Fibroblast of skin of left biceps (primary cell): ENCODE measurements at places on chromosomes 3 and 15.
A peak's percentile ranks its signal among the peaks of the same experiment; 100 is the strongest.

DNA sequence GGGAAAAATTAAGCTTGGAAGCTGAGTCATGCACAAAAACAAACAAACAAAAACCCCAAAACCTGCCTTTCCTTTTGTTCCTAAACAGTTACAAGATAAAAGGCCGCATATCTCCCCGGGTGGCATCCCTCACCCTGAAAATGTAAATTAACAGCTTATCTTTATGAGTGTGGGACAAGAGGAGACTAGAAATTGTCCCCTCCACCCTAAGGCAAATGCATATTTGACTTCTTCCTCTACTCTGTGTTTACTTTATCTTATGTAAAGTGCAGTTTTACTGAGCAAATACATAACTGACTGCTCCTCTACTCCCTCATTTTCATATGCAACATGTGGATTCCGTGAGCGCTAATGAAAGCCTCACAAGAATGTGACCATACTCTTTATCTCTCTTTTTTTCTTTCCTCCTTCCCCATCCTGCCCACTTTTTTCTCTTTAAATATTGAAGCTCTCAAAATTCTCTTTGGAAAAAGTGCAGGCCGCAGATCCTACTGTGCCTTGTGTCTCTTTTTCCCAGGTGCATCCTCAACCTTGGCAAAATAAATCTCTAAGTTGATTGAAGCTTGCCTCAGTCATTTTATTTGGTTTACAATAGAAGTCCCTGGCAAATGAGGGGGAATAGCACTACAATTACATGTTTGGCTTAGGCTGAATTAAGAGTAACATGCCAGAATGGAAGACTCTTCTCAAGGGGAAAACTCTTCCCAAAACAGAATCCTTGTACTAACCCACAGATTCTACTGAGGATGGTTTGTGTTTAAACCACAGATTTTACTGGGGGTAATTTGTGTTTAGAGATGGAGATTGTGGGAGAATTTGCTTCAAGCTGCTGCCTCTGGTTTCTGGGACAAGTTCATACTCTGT is 72.7 kb upstream of the WDR72 start:
- DNase-seq = no peak

DNA sequence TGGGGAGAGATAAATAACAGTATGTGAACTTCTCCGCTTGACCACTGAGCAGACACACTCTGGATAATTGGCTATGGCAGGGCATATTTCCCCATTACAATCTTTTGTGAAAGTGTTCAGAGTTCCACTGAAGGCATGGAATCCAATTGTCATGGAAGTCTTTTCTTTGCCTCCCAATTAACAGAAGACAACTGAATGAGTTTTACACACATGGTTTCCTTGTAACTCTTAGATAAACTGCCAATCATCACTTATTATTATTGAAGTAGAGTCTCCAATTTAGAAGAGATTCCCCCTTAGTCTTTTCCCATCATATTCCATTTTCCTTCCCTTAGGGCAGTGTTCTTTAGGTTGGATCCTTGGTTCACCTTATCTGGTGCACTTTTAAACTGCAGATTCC is 308.3 kb downstream of the NR2F2 start:
- no peak for DNase-seq

GRCh38 chr15:68376447-68377060 is 55.4 kb downstream of the ITGA11 start:
- no peak for DNase-seq

DNA sequence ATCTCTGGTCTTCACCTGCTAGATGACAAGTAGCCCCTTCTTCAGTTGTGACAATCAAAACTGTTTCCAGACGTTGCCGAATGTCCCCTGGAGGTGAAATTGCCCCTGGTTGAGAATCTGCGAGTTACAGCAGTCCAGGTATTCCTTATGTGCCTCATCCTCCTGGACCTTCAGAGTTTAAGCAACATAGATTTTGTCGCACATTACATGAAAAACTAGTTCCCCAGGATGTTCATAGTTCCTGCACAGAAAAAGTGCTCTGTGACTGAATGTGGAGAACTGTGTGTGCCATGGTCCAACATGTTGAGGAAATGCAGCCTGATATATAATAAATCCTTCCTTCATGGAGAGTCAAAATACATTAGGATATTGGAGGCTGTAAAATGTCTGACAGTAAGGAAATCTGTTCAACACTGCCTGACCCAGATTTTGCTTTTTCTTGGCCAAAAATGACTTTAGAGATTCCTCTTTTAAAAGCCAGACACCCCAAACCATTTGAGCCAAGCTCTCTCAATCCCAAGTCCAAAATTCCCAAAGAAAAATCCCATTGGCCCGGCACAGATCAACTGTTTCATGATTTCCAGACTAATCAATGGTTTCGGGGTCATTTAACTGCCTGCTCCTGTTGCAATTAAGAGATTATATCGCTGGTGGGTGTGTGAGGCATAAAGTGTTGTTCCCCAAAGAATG is 20.4 kb upstream of the SHC4 start:
- no peak for DNase-seq

GRCh38 chr15:42712584-42712983 is 24.3 kb downstream of the CDAN1 start:
- no peak for DNase-seq

DNA sequence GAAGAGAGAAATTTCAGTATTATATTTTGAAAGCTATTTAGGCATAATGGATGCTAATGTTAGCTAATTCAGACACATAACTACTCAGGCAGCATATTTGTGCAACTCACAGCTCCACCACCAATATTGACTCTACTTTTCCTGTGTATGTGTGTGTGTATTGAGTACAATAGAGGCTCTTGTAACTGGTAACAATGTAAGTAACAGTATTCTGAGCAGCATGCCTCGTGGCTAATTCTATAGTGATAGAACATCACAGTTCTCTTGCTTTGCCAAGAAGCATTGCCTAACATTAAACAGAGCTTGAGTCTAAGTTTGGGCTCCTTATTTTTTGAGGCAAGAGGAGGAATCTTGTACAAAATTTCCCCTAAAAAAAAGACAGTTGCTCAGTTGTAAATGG is 98.6 kb upstream of the ARHGEF26 start:
- DNase-seq = no peak

DNA sequence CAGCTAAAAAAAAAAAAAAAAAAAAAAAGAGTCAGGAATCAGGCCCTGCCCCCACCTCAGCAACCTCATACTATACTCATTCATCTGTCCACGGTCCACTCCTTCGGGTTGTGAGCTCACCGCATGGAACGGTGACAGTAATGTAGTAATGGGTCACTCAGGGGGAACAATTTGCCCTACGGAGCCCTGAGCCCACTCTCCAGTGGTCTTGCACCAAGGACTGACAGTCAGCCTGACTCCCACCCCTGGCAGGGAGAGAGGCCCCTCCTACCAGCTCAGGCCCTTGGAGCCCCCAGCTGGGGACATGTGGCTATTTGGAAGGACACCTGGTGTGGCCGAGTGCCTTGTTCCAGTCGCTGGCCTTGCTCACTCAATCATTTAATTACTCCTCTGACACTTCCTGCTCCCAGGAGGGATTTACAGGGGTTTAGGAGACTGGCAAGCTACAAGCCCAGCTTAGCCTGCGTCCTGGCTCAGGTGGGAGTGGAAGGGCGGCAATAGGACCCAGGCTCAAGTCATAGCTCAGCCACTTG is 19.9 kb upstream of the CACNA2D2 start:
- DNase-seq = no peak

DNA sequence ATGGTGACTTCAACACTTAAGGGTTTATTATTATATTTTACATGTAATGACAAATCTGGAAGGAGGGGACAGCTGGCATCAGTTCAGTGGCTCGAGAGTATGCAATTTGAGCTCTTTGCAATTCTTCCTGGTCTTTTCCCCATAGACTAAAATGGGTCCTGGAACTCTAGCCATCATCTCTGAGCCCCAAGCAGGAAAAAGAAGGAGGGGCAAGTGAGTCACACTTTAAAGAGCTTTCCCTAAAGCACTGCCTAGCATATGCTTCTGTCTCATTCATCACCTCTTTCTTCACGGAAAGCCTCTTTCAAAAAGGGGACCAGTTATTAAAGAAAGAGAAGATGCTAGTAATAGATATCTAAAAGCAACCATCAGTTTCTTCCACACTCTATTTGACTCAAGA is 466.3 kb downstream of the ZIC1 start:
- DNase-seq = no peak

DNA sequence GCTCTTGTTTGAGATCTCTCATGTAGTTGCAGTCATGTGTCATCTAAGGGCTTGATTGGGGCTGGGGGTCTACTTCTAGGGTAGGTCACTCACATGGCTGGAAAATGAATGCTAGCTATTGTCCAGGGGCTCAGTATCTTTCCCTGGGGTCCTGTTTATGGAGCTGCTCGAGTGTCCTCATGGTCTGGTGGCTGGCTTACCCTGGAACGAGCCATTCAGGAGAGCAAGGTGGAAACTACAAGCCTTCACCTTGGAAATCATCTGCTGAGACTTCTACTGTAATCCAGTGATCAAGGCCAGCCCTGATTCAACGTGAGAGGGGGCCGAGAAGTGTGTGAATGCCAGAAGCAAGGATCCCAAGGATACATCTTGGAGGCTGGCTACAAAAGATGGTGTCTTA is 16.2 kb upstream of the RHCG start:
- no peak for DNase-seq

DNA sequence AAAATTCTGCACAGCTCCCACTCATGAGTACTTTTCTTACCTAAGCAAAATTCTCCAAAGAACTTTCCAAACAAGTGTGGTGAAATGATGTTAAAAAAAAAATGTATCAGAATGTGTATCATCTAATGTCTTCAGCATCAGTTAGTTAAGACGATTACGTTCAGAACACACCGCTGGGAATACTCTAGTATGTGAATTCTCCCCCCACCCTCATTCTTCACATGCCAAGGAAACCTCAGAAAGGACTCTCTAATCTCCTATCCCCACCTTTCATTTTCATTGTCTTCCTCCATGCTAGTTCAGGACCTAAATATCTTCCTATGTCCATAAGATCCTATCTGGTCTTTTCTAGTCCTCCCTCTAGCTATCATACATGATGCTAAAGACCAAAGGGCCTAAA is 457.4 kb downstream of the SHQ1 start:
- DNase-seq = peak; percentile 49

- no peak for DNase-seq
These were observed 361.5 kb upstream of the NECTIN3 start for GRCh38 chr3:110710156-110710555.

- DNase-seq = no peak
These were observed 419.7 kb downstream of the FGF12 start for GRCh38 chr3:192307631-192308030.

DNA sequence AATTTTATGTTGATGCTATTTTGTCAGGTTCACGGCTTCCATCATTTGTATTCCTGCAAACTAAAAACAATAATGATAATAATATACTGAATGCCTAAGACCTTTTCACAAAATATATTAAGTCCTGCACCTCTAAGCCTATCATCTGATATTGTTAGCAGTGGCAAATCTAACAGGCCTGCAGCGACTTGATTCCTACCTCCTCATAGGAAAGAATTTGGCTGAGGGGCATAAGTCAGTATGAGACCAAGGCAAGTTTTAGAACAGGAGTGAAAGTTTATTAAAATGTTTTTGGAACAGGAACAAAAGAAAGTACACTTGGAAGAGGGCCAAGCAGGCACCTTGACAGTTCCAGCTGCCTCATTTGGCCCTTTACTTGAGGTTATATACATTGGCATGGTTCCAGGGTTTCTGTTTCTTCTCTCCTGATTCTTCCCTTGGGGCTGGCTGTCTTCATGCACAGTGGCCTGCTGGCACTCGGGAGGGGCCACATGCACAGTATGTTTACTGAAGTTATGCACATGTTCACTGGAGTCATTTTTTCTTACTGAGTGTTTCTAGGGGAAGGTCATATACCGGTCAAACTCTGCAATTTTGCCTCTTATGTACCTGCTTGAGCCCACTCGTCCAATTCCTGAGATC is 418.1 kb downstream of the EPHA6 start:
- DNase-seq = no peak

- peak; percentile 34 for DNase-seq
These were observed 591.5 kb upstream of the CFAP20DC start for GRCh38 chr3:59641169-59641899.

DNA sequence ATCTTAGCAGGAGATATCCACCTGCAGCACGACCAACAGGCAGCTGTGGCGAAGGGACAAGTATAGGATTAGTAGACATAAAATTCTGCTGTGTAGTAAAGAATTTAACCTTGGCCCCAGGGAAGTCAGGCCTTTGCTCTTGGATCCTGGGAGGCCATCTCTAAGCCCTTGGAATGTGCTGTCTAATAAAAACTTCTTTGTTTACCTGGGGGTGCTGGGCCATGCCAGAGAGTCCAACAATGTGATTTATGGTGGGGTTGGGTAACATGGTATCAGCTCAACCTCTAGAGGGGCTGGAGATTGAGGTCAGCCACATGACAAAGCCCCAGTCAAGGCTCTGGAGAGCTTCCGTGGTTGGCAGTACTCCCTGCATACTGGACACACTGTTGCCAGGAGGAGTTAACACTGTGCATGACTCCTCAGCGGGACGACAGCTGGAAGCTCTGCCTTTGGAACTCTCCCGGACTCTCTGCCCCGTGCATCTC is 52.4 kb downstream of the HEG1 start:
- no peak for DNase-seq
